ENCODE measurements at places on chromosomes 4 and X.

- DNase-seq = no peak
These were observed 26.5 kb downstream of the ELF4 start for GRCh38 chrX:130083656-130084382.

DNA sequence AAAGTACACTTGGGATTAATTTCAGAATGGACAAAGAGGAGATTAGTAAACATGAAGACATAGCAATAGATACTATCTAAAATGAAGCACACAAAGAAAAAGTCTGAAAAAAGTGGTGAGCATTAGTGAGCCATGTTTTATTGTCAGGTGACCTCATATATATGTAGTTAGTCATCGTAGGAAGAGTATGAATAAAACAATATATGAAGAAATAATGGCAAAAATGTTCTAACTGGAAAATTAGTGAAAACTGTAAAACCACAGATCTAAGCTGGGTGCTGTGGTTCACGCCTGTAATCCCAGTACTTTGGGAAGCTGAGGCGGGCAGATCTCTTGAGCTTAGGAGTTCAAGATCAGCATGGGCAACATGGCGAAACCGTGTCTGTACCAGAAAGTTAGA, 67.9 kb downstream of the RBPJ start:
- DNase-seq = no peak

DNA sequence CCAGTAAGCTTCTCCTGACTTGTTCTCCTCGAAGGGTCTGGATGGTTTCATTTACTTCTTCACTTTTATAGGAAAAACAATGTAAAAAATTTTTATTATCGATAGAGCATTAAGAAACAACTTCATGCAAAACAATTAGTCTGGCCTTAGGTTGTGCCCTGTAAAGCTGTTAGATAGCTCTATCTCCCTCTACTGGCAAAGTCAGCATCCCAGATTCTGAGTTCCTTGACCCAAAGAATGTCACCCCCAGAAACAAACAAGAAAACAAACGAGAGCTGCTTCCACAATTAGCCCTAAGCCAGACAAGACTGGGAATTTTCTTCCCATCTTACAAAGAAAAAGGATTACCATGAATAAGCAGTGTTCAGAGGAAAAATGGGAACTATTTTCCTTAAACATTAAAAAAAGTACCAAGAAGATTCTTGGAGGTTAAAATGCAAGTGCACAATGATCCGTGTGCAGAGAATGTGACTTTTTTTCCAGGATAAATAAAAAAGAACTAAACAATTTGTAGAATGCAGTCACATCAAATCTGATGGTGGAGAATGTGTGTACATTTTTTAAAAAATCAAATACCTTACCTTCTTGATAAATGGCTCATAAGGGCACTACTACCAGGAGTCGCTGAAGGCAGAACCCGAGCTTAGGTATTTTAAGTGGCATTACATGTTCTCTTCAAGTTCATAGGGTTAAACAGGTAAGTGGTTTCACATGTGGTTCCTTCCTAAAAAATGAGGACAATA, 293.2 kb downstream of the FBXO8 start:
- no peak for DNase-seq

DNA sequence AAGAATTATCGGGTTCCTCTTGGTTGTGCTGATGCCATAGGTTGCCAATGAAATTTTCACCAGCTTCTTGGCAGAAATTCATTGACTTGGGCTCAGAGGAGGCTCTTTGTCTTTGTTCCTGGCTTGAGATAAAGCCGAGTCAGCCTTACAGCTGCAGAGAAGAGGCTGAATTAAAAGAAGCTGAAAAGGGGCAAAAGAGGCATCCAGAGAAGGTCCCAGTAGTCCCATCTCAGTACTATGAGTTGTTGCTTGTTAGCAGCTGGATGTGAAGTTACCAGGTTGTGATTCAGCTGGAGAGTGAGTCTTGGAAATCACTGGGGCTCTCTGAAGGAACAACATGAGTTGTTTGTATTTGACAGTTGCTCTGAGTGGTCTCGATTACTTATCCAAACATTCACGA, 59.7 kb downstream of the SMAD1 start:
- no peak for DNase-seq

DNA sequence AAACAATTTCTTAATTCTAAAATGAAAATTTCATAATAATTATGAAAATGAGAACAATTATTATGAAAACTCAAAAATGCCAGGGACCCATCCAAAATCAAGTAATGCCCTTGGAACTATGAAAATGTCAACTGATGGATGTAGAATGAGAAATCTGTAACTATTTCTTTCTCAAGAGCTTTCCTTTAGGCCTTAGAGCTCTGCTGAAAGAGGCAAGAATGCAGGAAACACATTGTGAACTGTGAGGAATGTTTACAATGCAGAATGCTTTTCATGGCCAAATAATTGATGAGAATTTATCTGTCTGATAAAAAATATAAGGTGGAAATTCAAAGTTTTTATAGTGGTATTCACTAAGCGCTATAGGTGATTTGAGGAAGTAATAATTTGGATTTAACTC, 207.1 kb upstream of the PCDH18 start:
- DNase-seq = no peak

GRCh38 chr4:114302472-114302871, 296.1 kb upstream of the UGT8 start:
- no peak for DNase-seq

GRCh38 chrX:28850955-28851354, 263.7 kb downstream of the IL1RAPL1 start:
- no peak for DNase-seq

DNA sequence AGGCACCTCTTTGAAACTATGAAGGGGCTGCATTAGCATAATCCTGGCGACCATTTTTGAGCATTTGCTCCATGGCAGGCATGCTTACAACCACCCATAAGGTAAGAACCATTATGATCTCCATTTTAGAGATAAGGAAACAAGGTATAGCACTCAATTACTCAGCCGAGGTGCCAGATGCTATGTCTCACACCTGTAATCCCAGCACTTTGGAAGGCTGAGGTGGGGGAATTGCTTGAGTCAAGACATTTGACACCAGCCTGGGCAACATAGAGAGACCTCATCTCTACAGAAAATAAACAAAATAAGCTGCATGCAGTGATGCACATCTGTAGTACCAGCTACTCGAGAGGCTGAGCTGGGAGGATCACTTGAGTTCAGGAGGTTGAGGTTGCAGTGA, 43.6 kb downstream of the TIGD4 start:
- DNase-seq = no peak

DNA sequence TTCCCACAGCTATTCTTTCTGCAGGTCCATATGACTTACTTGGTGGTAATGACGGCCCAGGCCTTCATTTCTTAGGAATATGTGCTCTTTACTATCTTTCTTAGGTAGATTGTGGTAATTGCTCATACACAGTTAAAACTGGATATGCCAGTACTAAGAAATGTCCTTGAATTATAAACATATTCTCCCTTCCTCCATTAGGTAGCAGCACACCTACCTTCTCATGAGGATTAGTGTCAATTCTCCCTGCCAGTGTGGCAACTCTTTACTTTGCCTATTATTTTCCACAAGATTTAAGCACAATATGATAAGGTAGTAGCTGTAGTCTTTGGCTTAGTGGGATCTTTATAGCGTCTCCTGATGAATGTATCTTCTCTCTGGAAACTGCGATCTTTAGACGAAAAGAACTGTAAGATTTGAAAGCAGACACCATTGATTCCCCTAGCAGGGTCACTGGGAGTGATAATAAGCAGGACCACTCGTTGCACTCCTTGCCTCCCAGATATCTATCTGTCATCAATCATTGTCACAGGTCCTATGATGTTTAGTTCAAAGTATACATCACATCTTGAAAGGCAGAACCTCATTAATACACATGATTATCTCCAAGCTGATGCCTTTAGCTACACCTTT, 1240.7 kb downstream of the C4orf33 start:
- DNase-seq = no peak

DNA sequence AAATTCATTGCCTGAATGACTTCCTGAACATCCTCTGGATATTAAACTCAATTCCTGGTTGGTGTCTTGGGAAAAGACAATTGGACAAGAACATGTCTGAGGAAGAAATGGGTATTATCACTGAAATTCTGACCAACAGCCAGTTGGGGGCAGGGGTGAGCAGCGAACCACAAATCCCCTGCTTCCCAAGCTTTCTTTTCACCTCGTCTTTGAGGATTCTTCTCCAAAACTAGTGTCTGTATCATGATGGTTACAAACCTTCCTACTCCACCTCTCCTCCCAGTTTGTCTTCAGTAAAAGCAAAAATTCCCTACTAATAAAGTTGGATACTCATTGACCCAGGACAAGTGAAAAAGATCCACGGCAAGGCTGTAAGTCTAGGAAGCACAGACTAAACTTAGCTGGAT, 48.3 kb upstream of the WDR1 start:
- DNase-seq = peak; percentile 32

DNA sequence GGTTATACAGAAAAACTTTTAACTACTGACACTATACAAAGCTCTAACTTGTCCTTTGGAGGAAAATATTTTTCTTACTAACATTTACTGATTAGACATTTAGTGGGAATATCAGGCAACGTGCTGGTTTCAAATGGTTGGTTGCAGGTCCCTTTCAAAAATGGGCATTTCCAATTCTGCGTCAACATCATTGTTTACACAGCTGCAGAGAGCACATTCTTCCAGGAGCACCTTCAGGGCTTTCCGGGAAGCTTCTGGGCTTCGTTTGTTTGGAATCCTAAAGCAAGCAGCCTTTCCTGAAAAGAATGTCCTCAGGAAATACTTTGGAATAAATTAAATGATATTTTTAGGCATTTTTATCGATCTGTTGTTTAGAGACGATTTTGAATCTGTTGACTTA, 289.7 kb downstream of the TRIML1 start:
- no peak for DNase-seq

DNA sequence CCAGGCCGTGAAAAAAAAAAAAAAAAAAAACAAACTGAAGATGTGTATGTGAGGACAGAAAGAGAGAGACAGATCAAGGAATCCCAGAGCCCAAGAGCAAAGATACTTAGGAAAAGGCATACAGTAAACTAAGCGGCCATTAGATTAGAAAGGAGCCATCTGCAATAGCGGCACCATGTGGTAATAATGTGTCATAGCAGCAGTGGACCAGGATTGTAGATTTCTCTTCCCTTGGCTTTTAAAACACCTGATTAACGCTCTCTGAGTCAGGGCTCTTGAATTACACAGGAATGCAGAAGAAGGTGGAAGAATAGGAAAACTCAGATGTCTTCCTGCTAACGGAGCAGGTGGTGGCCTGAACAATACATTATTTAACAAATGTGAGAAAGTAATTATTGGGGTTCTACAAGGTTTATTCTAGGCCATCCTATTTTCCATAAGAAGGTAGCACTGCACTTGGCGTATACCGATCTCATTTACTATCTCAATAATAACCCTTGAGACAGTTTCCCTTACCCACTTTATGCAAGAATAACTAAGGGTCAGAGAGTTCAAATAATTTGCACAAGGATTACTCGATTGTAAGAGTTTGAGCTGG, 182.7 kb downstream of the KCNIP4 start:
- peak; percentile 20 for DNase-seq

DNA sequence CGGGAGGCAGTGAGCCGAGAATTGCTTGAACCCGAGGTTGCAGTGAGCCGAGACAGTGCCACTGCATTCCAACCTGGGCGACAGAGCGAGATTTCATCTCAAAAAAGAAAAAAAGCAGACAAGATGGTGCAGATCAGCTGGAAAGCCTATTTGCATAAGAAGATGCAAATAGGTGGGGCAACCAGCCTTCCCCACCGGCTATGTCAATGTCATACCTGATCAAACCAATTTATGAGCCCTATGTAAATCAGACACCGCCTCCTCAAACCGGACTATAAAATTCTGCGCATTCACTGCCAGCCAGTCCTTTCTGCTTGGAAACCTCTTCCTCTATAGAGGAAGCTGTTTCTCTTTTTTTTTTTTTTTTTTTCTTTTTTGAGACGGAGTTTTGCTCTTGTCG, 64.5 kb upstream of the CHRNA9 start:
- no peak for DNase-seq

- DNase-seq = no peak
These were observed 105.5 kb downstream of the HDAC8 start for GRCh38 chrX:72467135-72467534.

DNA sequence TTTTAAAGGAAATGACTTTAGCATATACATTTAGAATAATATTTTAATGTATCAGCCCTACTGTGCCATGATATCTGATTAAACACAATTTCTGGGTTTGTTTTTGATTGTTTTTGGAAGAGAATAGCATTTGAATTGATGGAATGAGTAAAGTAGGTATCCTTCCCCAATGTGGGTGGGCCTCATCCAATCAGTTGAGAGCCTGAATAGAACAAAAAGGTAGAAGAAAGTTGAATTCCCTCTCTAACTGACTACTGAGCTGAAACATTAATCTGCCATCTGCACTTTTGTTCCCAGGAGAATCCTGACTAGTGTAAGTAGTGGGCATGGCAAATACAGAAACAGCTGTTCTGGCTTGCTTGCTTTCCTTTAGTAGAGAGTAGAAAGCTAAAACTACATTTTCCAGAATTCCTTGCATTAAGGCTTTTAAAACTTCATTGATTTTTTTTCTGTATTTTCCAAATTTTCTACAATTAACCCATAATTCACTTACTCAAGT, 9.7 kb upstream of the SEC24D start:
- no peak for DNase-seq

GRCh38 chrX:17923546-17923945, 62.4 kb upstream of the RAI2 start:
- no peak for DNase-seq

DNA sequence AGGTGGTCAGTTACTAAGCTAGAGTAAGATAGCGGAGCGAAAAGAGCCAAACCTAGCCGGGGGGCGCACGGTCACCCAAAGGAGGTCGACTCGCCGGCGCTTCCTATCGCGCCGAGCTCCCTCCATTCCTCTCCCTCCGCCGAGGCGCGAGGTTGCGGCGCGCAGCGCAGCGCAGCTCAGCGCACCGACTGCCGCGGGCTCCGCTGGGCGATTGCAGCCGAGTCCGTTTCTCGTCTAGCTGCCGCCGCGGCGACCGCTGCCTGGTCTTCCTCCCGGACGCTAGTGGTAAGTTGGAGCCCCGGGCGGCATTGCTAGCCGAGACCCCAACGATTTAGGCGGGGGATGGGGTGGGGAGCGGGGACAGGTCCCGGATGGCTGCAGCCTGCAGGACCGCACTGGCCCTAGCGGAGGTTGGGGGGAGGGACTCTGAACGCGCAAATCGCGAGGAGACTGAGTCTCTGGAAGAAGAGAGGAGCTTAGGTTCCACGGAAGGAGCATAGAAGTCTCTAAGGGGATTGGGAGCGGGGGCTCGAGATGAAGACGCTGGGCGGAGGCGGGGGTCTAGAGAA, 573 bp downstream of the HTR2C start:
- no peak for DNase-seq

DNA sequence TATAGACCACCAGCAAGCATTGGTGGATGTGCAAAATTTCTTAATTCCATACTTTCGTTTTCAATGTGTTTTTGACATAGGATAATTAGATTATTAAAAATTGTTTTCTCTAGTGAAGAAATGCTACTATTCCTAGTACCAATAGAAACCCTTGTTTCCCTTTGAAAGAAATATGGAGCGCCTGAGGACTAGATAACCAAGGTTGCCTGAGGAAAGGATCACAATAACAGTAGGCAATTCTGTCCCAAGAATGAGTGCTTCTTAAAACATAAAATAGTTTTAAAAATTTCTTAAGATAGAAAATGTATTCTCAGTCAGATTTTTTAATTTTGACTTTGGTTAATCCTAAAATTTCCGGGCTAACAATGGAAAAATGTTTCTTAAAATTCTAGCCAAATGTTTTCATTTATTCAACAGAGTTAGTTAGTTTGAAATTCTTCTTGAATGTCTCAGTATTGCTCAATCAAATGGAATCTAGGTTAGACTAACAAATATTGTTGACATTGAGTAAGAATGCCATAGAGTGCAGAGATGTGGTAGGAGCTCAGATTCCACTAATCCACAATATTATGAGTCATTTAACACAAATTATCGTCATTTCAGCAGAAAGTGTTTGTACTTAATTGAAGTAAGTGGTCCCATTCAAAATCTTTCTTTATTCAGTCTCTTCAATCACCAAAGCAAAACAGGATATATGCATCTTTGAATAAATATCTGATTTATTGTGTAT, 666.0 kb downstream of the GRID2 start:
- no peak for DNase-seq

All from activated T-cell treated with anti-CD3 and anti-CD28 coated beads, Interleukin-2, amount 50 U/mL, for 48 hours (primary cell).